ENCODE measurements at places on chromosomes 6 and 20.

- DNase-seq: no peak
These were observed 218.2 kb downstream of the BMP7 start for GRCh38 chr20:57048027-57048869.

GRCh38 chr6:167683028-167683862, 143.5 kb upstream of the AFDN start:
- no peak for DNase-seq

DNA sequence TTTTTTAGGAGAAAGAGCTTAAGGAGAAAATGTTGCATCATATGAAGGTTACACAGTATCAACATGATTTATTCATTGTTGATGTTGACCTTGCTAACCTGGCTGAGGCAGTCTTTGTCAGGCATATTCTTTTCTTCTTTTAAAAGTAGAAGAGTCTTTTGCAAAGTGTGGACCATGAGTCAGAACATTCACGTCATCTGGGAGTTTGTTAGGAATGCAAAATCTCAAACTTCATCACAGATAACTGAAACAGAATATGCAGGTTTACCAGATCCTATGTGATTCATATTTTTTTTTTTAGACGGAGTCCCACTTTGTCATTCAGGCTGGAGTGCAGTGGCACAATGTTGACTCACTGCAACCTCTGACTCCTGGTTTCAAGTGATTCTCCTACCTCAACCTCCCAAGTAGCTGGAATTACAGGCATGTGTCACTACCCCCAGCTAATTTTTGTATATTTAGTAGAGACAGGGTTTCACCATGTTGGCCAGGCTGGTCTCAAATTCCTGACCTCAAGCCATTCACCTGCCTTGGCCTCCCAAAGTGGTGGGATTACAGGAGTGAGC, 530.4 kb upstream of the BTBD3 start:
- no peak for DNase-seq

DNA sequence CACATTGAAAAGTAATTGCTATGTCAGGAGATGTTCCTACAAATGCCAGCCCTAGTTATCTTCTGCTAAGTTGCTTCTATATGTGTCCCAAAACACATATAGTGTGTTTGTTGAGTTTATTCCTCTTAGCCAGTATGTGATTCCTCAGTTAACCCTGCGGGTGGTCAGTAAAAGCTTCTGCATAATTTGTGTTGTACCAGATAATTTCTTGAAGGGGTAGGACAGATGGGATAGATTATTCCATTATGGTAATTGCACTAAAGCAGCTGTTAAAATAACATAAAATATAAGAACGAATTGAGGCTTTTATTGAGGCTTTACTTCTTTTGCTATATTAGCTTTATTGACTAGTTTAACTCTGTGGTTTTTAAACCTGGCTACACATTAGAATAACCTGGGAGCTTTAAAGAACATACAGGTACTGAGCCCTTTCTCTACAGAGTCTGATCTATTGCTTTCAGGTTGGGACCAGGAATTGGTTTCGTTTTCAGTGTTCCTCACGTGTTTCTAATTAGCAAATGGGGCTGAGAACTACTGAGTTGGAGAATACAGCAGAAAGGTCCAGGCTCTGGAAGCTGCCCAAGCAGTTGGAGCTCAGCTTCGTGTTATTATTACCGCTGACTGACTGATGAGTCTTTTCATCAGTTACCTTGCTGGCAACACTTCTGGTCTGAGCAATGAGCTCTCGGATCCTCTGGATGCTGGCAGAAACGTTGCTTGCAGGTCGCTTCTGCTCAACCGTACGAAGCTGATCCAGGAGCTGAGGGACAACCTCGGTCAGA, 56.9 kb downstream of the FAM229B start:
- no peak for DNase-seq

DNA sequence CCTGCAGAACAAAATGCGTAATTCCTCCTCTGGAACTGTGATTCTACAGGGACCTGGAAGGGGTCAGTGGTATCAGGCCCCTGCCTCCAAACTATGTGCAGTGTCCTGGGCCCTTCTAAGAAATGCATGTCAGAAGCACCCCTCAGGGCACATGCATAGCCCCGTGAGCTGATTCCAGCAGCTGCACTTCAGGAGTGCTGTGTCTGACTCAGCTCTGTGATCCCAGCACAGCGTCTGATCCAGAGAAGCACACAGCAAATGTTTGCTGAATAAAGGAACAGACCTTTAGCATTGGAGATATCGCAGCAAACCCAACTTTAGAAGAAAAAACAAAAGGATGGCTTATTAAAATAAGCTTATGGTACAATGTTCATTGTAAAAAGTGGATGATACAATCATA, 15.8 kb upstream of the MAFB start:
- DNase-seq: no peak

DNA sequence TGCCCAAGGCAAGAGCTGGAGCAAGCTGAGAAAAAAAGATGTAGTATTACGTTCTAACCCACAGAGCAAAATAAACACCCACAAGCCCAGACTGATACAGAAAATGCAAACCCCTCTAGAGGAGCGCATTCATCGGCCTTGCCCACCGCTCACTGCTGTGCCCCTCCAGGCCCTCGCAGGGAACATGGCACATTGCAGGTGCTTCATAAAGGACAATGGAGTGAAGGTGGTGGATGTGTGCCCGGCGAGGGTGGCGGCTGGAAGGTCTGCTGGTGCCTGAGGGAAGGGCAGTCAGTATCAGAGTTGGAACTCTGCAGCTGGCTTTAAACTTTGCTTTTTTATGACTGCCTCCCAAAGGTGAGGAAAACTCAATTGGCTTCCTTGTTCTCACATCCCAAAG, 18.5 kb upstream of the IRF4 start:
- DNase-seq: no peak

GRCh38 chr6:100780648-100781047, 100.5 kb downstream of the ASCC3 start:
- no peak for DNase-seq

DNA sequence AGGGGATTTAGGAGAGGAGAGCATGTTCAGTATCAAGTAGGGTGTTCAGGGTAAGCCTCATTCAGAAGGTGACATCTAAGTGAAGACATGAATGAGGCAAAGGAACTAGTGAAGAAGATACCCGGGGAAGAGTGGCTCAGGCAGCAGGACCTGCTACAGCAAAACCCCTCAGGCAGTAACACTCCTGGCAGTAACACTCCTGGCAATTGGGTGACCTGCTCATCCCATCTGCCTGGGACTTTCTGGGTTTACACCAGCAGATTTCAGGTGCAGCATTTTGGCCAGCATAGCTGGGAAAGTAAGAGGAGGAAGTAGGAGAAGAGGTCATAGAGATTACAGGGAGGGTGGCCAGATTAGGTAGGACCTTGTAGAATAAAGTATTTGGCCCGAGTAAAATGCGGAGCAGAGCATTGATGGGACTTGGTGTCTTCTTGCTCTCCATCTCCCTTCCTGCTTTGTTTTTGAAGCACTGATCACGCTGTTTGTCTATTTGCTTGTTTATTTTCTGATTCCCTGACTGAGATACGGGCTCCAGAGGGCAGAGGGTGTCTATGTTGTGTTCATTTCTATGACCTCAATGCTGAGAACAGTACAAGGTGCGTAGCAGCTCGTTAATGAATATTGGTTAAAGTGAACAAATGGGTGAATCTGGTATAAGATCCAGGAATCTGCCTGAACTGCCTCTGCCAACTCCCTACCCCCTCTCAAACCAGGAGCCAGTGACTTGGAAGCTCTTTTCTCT, 88.3 kb downstream of the IYD start:
- no peak for DNase-seq

DNA sequence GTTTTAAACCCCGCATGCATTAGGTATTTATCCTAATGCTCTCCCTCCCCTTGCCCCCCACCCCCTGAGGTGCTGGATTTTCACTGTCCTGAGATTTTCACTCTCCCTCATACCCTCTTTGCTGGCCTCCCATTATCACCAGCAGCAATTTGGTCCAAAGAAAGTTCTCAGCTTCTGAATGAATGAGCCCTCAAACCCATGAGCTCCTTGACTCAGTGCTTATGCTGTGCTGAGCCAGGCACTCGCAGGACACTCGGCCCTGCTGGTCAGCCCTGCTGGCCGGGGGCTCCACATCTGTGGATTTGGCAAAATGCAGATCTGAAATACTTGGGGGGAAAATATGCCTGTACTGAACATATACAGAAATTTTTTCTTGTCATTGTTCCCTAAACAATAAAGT, 153.2 kb upstream of the QKI start:
- DNase-seq: no peak

GRCh38 chr6:30887901-30888815, 3.8 kb downstream of the DDR1 start:
- DNase-seq: no peak

DNA sequence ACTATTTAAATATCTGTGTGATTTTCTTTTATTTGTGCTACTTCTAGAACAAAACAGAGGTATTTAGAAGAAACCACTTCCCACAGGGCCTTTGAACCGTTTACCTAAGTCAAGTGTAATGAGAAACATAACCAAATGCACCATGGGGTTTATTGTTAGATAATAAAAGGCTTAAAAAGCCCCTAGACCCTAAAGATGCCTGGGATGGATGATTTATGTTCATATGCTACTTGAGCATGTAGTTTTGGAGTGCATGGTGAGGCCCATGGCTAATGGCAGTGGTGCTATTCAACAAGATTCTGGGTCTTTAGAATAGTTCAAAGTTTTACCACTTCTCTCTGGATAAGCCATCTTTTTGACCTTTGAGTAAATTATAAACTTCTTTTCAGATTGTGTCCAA, 65.9 kb downstream of the MTHFD1L start:
- no peak for DNase-seq

GRCh38 chr6:107582086-107582485, 92.2 kb downstream of the SOBP start:
- no peak for DNase-seq

GRCh38 chr6:159973951-159974350, 5.1 kb downstream of the IGF2R start:
- DNase-seq: no peak

GRCh38 chr6:7132398-7133035, 24.8 kb downstream of the RREB1 start:
- DNase-seq: no peak

GRCh38 chr20:63940071-63940471, 16.1 kb downstream of the UCKL1 start:
- DNase-seq: no peak

DNA sequence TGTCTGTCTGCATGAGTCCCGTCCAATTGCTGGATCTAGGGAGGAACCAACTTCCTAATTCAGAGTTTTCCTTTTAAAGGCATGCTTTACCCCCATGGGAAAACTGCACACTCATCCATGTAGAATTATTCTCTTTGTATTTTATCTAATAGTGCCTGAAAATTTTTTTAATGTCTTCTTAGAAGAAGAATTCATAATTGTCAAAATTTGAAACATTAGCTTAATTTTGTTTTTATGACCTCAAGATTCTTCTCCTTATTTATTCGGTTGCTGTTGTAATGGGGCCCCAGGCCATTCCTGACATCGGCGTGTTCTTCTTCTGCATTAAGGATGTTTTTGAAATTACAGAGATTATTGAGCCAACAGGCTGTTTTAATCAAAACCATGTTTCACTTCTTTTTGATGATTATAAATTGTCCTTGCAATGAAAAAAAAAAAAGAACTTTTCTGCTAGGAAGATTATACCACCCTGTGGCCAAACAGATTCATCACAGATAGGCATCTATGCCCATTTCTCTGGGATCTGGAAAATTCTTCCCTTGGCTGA, 100.3 kb downstream of the ZNF217 start:
- DNase-seq: no peak

DNA sequence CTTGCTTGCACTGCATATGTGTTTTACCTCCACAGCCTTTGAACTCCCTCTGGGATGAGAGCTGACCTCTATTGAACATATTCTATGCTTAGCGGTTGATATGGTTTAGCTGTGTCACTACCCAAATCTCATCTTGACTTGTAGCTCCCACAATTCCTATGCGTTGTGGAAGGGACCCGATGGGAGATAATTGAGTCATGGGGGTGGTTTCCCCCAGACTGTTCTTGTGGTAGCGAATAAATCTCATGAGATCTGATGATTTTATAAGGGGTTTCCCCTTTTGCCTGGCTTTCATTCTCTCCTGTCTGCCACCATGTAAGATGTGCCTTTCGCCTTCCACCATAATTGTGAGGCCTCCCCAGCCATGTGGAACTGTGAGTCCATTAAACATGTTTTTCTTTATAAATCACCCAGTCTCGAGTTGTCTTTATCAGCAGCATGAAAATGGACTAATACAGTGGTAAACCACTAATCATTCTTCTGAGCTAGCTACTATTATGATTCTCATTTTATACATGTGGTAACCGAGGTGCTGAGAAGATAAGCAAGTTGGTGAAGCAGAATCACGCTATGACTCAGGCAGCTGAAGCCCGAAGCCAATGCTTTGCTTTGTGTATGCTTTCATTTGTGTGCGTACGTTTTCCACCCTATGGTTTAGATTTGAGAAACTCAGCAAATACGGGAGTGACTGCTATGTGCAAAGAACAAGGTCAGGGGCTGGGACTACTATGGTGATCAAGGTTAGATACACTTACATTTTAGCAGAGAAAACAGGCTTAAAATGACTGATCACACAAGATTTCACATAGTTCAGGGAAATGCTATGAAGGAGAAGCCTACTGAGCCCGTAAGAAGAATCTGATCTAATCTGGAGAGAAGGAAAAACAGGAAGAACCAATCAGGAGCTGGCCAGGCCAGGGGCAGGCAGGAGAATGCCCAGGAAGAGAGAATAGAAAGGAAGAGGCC, 363.5 kb downstream of the ESR1 start:
- peak; percentile 78 for DNase-seq

- DNase-seq: peak; percentile 82
These were observed 9.0 kb upstream of the HSP90AB1 start for GRCh38 chr6:44237813-44238433.

DNA sequence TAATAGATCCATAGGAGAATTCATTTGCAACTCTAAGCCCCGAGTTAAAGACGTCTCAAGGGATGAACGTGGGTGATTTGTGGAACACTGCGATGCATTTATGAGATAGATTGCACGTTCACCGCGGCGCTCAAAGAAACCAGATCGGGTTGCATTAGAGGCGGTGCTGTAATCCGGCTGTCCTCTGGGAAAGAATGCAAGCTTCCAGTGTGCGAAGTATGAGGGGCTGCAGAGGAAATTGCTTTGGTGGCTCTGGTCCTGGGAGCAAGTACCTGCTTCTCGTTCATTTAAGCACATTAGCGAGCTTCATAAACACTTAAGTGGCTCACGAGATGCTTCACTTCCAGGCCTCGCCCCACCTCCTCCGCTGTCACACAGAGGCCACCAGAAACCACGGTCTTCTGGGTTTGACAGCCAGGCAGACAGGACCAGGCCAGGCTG, 182.3 kb downstream of the CDH4 start:
- DNase-seq: no peak

DNA sequence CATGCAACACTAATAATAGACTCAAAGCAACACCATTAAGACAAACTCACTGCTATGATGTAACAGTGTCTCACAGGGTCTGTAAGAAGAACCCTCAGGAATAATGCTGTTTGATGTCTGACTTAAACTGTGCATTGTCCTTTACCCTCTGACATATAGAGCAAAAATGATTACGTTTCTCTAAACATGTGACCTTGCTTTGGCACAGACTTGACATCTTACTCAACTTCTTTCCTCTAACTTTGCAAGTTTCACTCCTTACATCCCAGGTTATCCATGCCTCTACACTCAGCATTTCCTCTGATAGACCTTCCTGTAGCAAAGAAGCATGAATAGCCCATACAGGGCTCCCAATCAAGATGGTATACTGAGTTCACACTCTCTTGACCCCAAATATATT, 252.7 kb downstream of the UST start:
- no peak for DNase-seq

GRCh38 chr20:20103486-20103885, 51.2 kb downstream of the CFAP61 start:
- DNase-seq: no peak

- no peak for DNase-seq
These were observed 46.3 kb downstream of the MKKS start for GRCh38 chr20:10387686-10388085.

- no peak for DNase-seq
These were observed 101.5 kb upstream of the SLC24A3 start for GRCh38 chr20:19110881-19111460.
